Stimulated activated CD8-positive, alpha-beta memory T cell treated with anti-CD3 and anti-CD28 coated beads, Interleukin-2, amount 100 ng/mL, for 1 hour (primary cell): ENCODE measurements at places on chromosomes 7 and 10.

- DNase-seq, result no peak
Measured at GRCh38 chr10:107540981-107541380, 376.5 kb upstream of the SORCS1 start.

- DNase-seq, result no peak
Measured at GRCh38 chr7:120996988-120997345, 8.5 kb downstream of the CPED1 start.

GRCh38 chr10:80924063-80924952 lies 386.6 kb downstream of the SH2D4B start:
- DNase-seq, result no peak

- no peak for DNase-seq
Measured at GRCh38 chr10:126160571-126160970, 227.7 kb downstream of the ADAM12 start.

DNA sequence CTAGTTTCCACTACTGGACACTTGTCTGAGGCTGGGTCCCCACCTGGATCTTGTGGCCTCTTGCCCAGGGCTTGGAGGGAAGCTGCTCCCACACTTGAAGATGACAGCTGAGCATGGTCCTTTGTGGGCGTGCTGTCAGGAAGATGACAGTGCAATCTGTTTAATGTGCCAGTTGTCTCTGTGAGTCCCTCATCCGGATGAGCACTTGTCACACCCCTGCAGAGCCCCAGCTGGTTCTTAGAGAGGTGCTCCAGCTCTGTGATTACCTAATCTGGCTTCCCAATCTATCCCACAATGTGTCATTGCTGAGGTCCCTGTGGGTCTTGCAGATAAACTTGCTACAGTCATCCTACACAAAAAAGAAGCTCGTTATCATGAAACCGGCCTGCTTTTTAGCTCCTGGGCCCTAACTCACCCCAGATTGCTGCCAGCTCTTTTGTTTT lies 34.8 kb upstream of the CCSER2 start:
- DNase-seq, result no peak

- DNase-seq, result no peak
Measured at GRCh38 chr7:112172870-112173567, 33.2 kb downstream of the DOCK4 start.

DNA sequence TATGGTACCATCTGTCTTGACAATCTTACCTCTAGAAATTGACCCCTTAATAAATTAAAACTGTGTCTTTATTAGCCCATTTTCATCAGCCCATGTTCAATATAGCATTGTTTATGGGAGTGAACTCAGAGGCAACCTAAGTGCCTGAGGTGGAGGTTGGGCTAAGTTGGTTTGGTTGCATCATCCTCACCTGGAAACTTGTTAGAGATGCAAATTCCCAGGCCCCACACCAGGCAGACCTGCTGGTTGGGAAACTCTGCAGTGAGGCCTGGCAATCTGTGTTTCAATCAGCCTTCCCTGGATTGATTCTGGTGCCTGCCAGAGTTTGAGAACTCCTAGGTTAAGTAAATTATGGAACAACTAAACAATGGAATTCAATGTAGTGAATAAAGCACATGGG lies 9.4 kb upstream of the FAM170B start:
- DNase-seq, result no peak

DNA sequence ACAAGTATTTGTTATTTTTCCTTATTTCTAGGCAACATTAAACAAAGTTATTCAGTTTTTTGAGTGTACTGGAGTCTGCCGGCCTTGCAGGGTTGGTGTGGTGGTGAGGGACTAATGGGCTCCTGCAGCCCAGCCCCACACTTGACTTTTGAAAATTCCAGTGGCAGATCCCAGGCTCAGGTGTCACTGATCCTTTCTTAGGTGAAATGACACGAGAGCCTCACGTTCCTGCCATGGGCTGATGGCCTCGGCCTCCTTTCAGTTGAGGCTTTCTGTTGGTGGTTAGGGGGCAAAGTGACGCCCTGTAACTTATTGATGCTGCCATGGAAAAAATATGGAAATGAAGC lies 117.9 kb downstream of the NKX6-2 start:
- no peak for DNase-seq

- no peak for DNase-seq
Measured at GRCh38 chr7:44385434-44386138, 60.2 kb upstream of the CAMK2B start.

DNA sequence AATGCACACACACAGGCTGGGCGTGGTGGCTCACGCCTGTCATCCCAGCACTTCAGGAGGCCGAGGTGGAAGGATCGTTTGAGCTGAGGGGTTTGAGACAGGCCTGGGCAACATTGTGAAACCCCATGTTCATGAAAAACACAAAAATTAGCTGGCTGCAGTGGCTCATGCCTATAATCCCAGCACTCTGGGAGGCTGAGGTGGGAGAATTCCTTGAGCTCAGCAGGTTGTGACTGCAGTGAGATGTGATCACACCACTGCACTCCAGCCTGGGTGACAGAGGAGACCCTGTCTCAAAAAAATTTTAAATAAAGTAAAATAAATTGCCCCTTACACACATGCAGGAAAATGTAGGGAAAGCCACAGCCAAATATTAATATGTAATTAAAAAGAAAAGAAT lies 44.1 kb downstream of the RNF32 start:
- no peak for DNase-seq

DNA sequence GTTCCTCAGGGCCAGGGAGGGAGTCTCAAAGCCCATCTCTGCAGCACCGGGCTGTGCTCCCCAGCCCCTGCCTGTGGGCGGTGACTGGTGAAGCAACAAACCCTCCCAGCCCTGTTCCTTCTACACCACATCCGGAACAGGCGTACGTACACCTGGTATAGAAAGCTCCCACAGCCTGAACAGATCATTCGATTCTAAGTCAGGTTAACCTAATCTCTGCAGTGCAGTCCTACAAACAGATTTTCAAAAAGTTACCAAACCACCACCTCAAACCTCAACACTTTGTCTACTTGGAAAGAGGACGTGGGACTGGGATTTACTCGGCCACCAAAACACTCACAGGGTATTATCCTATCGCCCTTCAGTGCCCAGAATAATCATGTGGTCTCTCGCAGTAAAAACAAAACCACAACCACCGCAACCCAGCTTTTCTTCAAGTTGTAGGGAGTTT lies 238.4 kb downstream of the DIP2C start:
- peak; percentile 24 for DNase-seq

GRCh38 chr10:113397047-113397446 lies 155.8 kb upstream of the HABP2 start:
- no peak for DNase-seq

GRCh38 chr7:35691366-35691765 lies 3.6 kb downstream of the HERPUD2 start:
- no peak for DNase-seq

DNA sequence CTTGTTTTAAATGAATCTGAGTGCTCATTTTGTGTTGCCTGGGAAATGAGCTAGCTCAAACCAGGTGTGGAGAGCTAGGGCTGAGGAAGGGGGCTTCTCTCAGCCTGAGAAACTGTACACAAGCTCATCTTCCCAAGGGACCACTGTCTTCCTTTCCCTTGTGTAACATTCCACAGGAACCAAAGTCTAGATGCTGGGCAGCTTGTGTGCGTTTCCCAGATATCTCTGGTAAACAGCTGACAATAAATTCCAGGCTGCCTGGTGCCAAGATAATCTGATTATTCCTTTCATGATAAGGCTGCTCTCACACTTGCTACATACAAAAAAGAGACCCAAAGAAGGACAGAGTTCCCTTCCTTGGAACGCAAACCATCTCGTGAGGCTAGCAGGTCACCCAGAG lies 33.1 kb upstream of the MKLN1 start:
- no peak for DNase-seq

DNA sequence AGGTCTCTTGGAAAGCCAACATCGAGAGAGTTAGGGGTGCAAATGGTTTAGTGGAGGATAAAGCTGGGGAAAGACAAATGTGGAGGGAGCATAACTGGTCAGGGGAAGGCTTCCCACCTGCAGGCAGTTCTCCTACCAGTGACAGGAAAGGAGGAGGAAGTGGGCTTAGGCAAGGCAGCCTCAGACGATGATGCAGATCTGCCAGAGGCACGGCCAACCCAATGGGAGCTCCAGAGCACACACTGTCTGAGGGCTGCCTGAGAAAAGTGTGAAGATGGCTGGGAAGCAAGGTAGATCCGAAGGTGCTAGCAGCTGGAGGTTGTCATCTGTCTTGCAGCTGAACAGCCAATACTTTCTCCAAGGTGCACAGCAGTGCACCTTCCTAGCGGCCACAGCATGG lies 178.8 kb downstream of the C7orf25 start:
- no peak for DNase-seq

- no peak for DNase-seq
Measured at GRCh38 chr10:119357412-119358151, 150.2 kb downstream of the GRK5 start.

- DNase-seq, result no peak
Measured at GRCh38 chr10:97607095-97607636, 17.6 kb downstream of the C10orf62 start.

DNA sequence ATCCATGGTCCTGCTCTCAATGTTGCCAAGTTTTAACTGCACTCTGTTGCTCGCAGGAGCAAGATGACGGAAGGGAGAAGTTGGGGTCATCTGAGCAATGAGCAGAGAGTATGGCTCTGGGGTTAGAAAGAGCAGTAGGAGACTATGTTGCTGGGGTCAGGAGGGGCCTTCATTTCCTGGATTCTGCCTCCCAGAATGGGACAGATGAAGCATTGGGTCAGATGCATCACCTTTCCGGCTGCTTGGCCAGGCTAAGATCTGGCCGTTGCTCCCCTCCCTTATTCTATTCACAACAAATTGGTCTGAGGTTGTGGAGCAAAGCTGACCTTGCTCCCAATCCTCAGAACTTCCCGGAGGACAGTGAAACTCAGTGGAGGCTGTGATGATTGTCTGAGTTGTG lies 22.4 kb downstream of the STMP1 start:
- no peak for DNase-seq

DNA sequence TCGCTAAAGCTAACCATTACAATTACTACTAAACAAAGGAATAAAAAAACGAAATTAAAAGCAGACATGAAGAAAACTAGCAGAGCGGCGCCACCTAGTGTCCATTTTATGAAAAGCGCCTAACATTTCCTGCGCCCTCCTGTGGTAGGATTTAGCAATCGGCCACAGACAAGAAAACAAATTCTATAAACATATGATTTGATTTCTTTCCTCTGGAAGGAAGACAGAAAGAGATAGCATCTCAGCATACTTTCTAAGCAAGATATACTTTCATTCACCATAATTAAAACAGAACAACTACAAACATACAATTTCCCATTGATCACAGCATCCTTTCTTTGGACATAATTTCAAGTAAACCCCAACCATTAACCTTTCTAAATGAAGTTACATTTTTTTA lies 337.7 kb upstream of the NPVF start:
- peak; percentile 31 for DNase-seq

DNA sequence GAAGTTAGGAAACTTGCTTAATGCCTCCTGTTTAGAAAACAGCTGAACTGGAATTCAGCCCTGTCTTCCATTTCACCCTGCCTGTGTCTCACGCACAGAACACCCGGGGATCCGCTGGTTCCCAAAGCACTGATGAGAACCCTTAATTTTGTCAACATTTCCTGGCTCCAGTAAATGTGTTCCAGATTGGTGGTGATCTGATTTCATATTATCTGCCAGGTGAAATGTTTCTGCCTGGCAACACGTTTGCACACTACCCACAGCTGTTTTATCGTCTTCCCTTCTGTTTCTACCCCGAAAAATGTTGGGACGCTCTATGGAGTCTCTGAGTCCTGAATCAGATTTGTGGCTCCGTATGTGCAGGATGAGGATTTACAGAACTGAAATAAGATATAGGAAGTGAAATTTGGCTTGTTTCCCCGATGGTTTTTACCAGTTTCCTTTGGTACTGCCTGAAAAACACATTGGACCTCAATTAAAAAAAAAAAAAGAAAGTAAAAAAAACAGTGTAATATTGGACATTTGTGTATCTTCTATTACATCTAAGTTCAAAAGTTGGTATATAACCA lies 29.0 kb downstream of the MRC1 start:
- DNase-seq, result no peak

GRCh38 chr7:91114232-91114631 lies 150.0 kb upstream of the FZD1 start:
- DNase-seq, result no peak

DNA sequence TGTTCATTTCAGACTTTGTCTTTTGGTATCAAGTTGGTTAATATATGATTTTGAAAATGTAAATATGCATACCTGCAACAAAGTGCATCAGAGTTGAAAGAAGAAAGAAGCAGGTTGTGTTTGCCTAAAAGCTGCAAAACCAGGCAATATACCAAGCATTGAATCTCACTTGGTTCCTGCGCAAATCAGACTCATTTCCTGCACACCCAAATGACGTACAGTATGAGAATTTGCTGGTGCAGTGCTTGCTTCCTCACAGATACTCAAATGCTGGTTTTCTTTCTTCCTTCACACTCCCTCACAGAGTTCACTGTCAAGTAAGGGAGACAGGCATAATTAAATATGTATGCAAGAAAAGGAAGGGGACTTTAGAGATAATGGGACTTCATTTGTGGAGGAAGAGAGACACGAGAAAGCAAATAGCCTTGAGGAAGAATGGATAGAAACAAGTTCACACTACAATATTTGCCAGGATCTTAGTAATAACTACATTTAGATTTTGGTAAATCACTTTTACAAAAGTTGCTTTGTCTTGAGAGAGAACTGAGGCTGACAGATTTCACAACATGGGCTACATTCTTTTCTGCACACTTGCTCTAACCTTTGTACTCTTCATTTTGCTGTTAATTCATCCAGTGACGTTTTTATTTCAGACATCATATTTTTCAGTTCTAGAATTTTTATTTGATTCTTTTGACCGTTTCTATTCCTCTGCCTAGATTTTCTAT lies 56.9 kb upstream of the AOAH start:
- DNase-seq, result no peak

DNA sequence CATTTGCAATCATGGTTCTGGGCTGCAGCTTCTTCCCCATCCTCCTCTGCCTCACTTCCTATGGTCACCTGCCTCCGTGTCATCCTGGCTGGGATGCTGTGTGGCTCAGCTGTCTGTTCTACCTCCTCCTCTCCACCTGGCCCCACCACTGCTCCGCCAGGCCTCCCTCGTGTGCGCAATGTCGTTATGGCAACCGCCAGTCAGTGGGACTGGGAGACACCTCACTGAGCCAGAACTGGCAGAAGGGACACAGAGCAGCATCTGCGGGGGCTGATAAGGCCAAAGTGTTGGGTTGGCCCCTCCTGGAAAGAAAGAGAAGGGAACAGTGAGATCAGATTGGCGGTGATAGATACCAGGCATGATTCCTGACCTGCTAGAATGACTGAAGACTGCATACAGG lies 527.5 kb downstream of the INHBA start:
- no peak for DNase-seq

GRCh38 chr10:15636446-15636845 lies 83.3 kb downstream of the ITGA8 start:
- no peak for DNase-seq

GRCh38 chr7:152073352-152073751 lies 47.9 kb downstream of the GALNT11 start:
- no peak for DNase-seq

DNA sequence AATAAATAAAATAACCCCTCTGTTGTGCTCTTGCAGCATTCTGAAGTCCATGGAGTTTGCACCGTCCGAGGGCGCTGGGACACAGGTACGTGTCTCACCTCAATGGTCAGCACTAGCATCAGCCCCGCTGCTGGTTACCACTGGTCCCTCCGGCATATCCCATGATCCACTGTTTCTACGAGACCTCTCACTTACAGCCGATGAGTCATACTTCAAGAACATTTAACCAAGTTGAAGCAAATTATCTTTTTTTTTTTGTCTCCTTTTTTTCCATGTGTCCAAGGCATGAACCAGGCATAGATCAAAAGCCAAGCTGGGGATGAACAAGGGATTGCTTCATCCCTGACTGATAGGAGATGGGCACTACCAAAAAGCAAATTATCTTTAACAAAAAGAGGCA lies 92.9 kb upstream of the SH2B2 start:
- DNase-seq, result no peak

GRCh38 chr7:137120690-137121089 lies 222.8 kb downstream of the PTN start:
- DNase-seq, result no peak
